NCI-H1417 treated with DMSO at 0.1 percent for 48 hours (cell line): ENCODE measurements at places on chromosomes 5 and 9.
A peak's percentile ranks its signal among the peaks of the same experiment; 100 is the strongest.

GRCh38 chr9:3906437-3907213 lies 380.8 kb upstream of the RFX3 start:
- DNase-seq, result no peak

DNA sequence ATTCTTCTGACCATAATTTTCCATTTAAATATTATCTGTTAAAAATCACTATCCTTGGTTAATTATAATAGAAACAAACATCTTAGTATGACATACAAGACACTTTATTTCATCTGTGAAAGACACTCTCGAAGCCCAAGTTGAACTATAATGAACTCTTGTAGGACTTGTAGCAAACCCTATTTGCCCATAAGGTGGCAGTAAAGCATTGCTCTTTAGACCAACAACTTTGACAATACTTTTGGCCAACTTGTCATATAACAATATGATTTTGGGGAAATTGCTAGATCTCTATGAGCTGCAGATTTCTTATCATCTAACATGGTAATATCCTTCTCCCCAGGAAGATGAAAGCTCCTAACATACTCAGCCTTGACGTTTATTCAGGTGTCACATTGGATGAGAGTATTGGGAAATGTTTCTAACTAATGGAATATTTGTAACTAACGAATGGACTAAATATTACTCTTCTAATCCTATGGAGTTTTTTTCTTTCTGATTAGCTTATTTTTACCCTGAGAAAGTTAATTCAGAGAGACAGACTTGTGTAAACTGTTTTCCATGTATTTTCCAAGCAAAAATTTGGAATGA lies 11.0 kb downstream of the SPINK14 start:
- no peak for DNase-seq

DNA sequence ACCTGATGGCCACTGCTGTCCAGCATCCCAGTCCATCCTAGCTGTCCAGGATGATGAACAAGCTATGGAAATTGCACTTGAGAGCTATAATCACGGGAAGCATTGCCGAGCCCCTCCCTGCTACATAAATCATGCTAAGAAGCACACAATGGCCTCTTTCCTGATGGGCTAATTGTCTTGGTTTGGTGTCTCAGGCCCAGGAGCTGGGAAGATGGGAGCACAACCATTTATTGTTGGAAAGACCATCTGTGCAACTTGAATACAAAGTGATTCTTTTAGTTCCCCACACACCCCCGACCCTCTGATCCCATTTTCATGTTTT lies 80.4 kb downstream of the RGS3 start:
- DNase-seq, result peak; percentile 39

DNA sequence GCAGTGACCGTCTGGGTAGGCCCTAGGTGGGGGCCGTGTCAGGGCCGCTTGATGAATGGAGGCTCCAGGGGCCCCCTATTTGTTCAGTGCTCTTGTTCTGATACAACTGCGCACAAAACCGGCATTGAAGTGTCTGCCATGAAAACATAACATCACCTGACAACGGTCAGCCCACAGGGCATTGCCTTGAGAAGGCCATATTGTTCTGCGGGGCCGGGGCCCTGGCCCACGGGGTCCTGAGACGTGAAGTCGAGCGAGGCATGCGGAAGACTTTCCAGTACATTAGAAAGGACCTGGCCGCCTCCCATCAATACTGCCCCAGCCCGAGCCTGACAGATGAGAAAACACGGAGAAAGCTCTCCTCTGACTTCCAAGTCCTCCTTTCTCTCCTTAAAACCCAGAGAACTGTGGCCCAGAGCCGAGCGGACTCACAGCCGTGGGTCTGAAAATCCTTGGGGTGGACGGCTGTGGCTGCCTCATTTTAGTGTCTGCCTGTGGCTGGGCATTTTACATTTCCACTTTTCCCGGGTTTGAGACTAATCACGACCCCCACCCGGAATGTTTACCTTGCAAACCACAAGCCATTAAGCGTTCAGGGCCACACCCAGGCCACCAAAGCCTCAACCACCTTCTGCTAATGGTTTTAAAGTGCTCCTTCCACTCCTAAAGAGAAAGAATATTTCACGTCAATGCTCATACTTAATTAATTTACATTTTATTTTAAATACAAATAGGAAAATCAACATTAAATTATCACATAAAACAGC lies 391.0 kb upstream of the IRX2 start:
- no peak for DNase-seq

DNA sequence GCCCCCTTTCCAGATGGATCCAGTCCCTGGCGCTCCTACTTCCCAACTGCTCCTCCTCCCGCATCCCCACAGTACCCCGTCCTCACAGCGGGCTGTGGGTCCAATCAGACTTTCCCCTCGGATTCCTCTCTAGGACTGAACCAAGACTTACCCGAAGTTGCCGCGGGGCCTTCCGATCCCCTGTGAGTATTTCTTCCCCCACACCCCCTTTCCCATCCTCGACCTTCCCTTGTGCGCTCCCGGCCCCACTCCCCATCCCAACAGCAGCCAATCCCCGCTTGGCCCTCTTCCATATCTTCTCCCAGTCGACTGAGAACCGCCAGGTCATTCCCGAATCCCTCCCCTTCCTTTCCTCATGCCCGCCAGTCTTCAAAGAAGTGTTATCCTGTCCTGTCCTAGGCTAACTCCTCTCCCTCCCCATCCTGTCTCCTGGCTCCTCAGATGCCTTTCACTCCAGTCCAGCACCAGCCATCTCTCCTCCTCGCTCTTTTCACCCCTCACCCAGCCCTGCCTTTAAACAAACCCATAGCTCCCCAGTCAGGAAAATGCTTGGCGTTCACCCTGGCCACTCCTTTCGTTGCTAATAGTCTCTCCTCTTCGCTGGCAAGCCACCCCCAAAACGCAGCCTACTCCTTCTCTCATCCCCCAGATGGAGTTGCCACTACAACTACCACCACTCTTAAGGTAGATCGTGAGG lies 646 bp downstream of the SWI5 start:
- DNase-seq, result no peak

GRCh38 chr5:170836226-170836625 lies 25.6 kb upstream of the RANBP17 start:
- no peak for DNase-seq

DNA sequence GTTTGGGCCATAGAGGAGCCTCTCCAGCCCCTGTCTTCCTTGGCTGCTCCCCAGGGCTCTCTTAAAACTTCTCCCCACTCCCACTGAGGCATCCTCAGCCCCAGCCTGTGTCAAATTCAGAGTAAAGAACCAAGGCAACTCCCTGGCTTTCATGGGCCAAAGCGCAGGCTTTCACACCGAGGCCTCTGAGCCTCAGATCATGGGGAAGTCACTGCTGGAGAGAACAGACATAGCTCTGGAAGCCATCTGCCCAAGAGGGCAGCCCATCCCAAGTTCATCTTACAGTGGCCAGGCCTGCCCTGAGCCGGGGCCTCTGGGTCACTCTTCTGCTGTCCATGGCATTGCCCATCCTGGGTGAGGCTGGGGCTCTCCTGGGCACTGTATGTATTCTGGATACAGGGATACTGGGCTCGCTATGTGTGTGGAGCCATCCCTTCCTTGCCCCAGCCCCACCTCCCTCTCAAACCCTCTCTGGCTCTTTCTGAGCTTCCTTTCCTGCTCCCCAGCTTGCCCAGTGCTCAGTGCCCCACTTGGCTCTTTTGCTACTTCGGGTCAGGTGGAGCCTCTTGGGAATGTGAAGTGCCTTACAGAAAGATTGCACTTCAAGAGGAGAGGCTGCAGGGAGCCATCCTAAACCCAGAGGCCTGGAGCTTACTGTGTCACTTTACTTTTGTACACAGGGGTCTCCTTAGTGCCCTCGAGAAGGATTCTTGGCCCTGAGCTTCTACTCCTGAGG lies 33.0 kb downstream of the TGFBI start:
- DNase-seq, result no peak

- no peak for DNase-seq
Measured at GRCh38 chr5:6656680-6657079, 23.4 kb downstream of the SRD5A1 start.

DNA sequence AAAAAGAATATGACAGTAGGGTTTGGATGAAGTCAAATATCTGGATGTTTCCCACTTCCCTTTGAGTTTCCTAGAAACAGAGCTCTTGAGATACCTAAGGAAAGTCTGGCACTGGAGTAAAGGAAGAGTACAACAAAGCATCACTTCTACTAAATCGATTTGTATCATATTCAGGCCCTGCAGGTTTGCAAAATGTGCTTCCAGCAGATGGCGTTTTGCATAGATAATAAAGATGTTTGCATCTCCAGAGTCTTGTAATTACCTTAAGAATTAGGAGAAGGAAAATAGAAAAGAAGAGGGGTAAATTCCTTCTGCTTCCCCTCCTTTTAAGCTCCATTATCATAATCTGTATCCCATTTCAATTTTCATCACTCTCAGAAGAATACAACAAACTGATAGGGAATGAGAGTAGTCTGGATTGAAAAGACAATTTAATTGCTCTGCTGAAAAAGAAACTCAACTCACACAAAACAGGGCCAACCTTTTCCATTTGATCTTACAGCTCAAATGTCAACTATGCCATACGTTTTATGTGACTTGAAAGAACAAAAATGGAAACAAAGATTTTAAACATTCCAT lies 380.4 kb downstream of the PTPRD start:
- DNase-seq, result no peak

DNA sequence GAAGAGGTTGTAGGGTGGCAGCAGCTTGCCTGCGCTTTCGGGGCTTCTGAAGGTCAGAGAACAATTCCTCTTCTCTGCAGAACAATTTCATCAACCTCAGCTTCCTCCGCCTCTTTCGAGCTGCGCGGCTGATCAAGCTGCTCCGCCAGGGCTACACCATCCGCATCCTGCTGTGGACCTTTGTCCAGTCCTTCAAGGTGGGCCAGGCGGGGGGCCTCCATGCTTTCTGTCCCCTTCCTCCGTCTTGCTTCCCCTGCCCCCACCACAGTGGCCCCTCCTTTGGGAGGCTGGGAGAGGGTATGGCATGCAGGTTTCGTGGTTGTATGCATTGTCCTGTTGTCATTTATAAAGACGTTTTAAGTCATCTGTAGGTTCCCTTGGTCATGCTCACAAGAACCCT lies 195.8 kb downstream of the CACNA1B start:
- no peak for DNase-seq

GRCh38 chr5:24439465-24439864 lies 205.3 kb downstream of the CDH10 start:
- DNase-seq, result no peak

GRCh38 chr5:116521173-116521872 lies 53.3 kb downstream of the SEMA6A start:
- DNase-seq, result no peak

DNA sequence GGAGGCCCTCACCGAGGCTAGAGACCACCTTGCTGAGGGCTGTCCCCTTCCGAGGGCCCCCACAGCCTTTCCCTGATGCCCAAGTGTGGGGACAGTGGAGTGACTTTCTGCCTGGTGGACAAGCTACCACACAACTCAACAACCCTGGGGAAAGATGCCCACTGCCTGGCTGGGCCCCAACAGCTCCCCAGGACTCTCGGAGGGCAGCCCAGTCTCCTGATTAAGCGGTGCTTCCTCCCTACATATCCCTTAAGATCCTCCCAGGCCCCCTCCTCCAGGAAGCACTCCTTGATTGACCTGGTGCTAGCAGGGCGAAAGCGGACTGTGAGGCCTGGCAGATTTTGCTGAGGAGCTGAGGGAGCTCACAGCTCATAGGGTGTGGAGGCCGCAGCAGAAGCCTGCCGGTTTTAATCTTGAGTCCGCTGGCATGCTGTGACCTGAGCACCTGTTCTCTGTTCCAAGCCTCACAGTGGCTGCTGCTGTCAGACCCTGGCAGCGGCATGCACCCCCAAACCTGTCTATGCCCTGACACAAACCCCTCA lies 2.2 kb downstream of the NSMF start:
- DNase-seq, result no peak

DNA sequence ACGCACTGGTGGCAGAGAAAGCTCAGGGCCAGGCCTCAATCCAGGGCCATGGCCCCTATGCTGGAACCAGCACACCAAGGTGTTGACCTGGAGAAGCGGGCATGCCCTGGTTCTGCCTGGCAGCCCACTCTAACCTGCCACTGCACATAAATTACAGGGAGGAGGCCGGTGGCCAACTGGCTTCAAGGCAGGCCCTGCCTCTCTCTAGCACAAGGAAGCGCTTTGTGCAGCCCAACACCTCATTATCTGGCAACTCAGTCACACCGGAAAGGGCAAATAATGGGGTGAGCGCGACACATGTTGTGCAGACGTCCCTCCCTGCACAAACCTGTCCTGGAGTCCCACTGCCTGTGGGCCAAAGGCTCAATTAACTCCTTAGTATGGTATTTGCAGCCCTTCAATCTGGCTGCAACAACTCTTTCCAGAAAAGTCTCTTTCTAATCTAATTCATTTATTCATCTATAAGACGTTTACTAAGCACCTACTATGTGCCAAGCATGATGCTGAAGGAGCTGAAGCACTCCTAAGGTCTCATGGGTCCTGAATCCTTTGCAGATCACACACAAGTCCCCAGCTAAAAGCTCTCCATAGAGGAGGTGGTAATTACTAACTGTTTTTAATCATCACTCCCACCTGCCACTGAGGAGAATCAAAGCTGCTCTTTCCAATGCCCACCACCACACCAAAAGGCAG lies 24.9 kb downstream of the SHB start:
- DNase-seq, result no peak

GRCh38 chr9:76756941-76757673 lies 7.1 kb upstream of the PCA3 start:
- peak; percentile 80 for DNase-seq

DNA sequence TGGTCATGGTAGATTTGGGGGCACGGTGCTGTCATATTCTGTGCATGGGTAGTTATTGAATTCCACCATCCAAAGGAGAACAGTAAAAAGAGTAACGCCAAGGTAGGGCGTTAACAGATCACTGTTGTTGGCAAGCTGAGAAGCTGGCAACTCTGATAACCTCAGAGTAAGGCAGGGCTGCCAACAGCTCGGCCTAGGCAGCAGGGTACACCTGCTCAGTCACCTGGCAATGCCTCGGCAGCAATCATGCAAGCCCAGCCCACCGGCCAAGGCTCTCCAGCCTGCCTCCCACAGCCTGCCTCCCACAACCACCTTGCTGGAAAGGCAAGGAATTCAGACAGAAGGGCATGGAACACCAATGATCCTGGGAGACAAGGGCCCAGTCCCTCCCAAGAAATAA lies 63.9 kb downstream of the KLHL3 start:
- no peak for DNase-seq

DNA sequence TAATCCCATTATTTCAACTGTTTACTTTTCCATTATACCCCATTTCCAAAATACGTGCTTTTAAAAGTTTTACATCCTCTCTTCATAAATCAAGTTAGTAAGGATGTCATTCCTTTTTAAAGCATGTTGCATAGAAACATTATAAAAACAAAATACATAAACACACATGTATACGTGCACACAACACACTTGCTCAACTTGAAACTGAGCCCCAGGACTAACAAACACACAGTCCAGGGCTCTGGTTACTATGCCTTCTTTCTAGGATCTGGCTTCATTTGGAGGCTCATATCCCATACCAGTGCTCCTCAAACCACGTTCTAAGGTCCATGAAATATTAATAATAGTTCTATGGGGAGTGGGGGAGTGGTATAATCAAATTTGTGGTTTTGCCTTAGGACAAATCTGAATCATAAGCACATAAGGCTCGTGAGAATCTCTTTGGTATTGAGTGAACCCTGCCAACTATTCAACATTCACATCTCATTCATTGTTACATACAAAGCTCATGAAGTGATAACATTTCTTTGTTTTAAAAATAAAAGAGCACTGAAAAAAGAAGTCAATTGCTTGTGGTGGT lies 55.2 kb downstream of the NFIB start:
- DNase-seq, result no peak
